A673 (cell line): ENCODE measurements at places on chromosomes 1 and 21.

DNA sequence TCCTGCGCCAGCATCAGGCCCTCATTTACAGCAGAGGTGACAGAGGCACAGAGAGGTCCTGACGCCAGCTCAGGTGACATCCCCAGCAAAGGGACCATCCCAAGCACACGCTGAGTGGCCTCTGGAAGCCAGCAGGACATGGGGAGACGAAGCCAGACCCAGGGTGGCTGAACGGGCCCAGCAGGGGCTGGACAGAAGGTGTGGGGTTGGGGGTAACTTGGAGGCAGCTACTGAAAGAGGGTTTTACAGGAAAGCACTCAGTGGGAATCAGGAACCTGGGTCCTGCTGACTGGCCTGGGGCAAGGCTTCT lies 1.6 kb upstream of the ARHGEF16 start:
- no peak overlapping the region for H3K27ac ChIP-seq
- H3K27me3 ChIP-seq = peaks cover 2% of the 10 kb centered on the region
- no peak for DNase-seq
- peaks cover 17% of the 10 kb centered on the region for H3K4me1 ChIP-seq
- no peak overlapping the region for H3K4me3 ChIP-seq

- no peak for DNase-seq
- no peak overlapping the region for H3K4me3 ChIP-seq
- H3K27me3 ChIP-seq = peaks cover 6% of the 10 kb centered on the region
- no peak overlapping the region for H3K27ac ChIP-seq
These were observed 261.7 kb downstream of the NPHP4 start for GRCh38 chr1:5730272-5731109.

- H3K4me3 ChIP-seq = no peak overlapping the region
- no peaks in the 10 kb centered on the region for H3K27me3 ChIP-seq
- no peaks in the 10 kb centered on the region for H3K36me3 ChIP-seq
- DNase-seq = no peak
These were observed 45.8 kb downstream of the TFF3 start for GRCh38 chr21:42269386-42269785.

DNA sequence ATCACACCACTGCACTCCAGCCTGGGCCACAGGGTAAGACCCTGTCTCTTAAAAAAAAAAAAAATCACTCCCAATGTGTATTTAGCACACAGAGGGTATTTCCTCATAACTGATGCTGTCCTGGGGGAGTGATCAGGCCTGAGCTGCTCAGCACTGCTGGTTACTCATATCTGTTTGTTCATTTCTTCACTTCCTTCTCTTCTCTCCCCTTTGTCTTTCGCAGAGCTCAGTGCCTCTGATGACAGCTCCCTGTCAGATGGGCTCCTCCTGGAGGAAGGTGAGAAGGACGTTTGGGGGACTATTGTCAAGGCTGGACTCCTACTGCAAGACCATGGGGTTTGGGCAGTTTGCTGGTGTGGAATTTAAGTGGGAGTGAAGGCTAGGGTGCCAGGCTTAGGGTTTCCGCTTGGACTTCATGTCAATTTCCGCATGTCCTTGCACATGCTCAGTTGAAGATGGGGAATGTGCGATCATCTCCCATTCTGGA lies 13.0 kb downstream of the INAVA start:
- no peak overlapping the region for H3K4me3 ChIP-seq
- no peaks in the 10 kb centered on the region for H3K4me1 ChIP-seq
- no peak overlapping the region for H3K27ac ChIP-seq
- H3K36me3 ChIP-seq = no peaks in the 10 kb centered on the region
- no peak for DNase-seq

GRCh38 chr1:234750922-234751627 lies 141.1 kb upstream of the IRF2BP2 start:
- no peaks in the 10 kb centered on the region for H3K27me3 ChIP-seq
- no peak for DNase-seq

- H3K36me3 ChIP-seq = no peaks in the 10 kb centered on the region
- no peak overlapping the region for H3K4me3 ChIP-seq
- H3K4me1 ChIP-seq = no peaks in the 10 kb centered on the region
- no peak overlapping the region for H3K27ac ChIP-seq
- no peak for DNase-seq
These were observed 241.8 kb upstream of the IRF2BP2 start for GRCh38 chr1:234851450-234852438.

- H3K4me3 ChIP-seq = no peak overlapping the region
- no peaks in the 10 kb centered on the region for H3K27me3 ChIP-seq
- H3K4me1 ChIP-seq = peaks cover 9% of the 10 kb centered on the region
- H3K27ac ChIP-seq = no peak overlapping the region
- no peaks in the 10 kb centered on the region for H3K36me3 ChIP-seq
- DNase-seq = no peak
These were observed 149.2 kb upstream of the KCNK2 start for GRCh38 chr1:214933375-214933774.

DNA sequence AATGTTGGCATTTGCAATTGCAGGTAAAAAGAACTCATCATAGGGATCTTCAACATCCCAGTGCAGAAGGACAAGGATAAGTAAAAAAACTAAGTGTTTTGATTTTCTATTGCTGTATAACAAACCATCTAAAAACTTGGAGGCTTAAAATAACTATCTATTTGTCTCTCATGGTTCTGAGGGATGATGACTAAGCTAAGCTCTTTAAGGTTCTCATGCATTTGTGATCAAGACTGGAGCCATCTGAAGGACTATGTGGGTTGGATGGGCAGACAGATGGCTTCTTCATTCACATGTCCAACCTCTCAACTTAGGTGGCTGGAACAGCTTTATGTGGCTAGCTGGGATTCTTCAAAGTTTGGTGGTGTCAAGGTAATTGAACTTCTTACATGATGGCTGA lies 51.5 kb downstream of the RPL5 start:
- DNase-seq = peak; percentile 31
- H3K27me3 ChIP-seq = no peaks in the 10 kb centered on the region
- peak overlapping the region; percentile 58 for H3K27ac ChIP-seq
- peaks cover 21% of the 10 kb centered on the region for H3K4me1 ChIP-seq
- H3K4me3 ChIP-seq = no peak overlapping the region

DNA sequence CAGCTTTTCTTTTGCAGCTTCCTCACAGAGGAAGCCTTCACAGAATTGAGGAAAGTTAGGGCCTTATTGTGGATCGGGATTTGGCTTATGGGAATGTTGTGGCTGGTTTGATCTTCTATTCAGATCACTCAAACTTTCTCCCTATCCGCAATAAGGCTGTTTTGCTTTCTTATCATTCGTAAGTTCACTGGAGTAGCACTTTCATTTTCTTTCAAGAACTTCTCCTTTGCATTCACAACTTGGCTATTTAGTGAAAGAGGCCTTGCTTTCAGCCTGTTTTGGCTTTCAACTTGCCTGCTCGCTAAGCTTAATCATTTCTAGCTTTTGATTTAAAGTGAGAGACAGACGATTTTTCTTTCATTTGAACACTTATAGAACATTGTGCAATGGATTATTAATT lies 181.9 kb upstream of the B3GALT2 start:
- H3K36me3 ChIP-seq = no peaks in the 10 kb centered on the region
- DNase-seq = no peak
- H3K4me3 ChIP-seq = no peak overlapping the region
- no peaks in the 10 kb centered on the region for H3K27me3 ChIP-seq
- no peak overlapping the region for H3K27ac ChIP-seq

- no peak overlapping the region for H3K27ac ChIP-seq
- no peaks in the 10 kb centered on the region for H3K27me3 ChIP-seq
These were observed 153.3 kb downstream of the NR5A2 start for GRCh38 chr1:200180821-200181220.

GRCh38 chr1:67729872-67730271 lies 44.9 kb downstream of the GADD45A start:
- DNase-seq = no peak
- no peak overlapping the region for H3K27ac ChIP-seq
- H3K4me1 ChIP-seq = peaks cover 35% of the 10 kb centered on the region

DNA sequence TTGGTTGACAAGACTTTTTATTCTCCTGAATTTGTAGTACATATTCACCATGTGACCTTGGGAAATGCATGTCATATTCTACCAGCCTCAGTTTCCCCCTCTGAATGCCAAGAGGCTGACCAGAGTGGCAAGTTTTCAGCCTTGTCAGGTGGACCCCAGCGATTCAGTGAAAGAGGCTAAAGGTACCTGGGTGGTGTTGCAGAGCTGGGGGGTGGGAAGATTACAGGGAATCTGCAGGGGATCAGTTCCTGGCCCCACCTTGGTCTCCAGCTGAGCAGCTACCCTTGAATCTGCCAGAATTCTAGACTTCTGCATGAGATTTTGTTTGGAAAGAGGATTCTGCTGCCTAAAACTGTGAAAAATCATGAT lies 27.9 kb upstream of the KCNA2 start:
- no peak for DNase-seq
- H3K27me3 ChIP-seq = no peaks in the 10 kb centered on the region
- H3K27ac ChIP-seq = no peak overlapping the region
- H3K4me3 ChIP-seq = no peak overlapping the region

DNA sequence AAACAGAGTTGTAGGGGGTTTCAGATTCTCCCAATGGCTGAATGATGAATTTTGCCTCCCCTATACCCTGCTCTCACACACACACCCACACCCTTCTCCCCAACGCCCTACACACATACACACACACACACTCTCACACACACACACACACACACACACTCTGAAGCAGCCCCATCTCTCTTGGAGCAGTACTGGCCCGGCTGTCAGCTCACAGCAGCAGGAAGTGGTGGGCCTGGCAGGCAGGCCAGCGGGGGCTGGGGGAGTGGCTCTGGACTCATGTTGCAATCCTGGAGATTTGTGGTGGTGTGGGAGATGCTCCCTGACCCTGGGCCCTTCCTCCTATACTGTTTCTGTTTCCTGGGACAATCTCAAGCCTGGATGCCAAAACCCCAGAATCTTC lies 2.2 kb downstream of the IKBKE start:
- no peak overlapping the region for H3K4me3 ChIP-seq
- no peaks in the 10 kb centered on the region for H3K36me3 ChIP-seq
- peak; percentile 52 for DNase-seq
- no peak overlapping the region for H3K27ac ChIP-seq
- peaks cover 33% of the 10 kb centered on the region for H3K4me1 ChIP-seq

DNA sequence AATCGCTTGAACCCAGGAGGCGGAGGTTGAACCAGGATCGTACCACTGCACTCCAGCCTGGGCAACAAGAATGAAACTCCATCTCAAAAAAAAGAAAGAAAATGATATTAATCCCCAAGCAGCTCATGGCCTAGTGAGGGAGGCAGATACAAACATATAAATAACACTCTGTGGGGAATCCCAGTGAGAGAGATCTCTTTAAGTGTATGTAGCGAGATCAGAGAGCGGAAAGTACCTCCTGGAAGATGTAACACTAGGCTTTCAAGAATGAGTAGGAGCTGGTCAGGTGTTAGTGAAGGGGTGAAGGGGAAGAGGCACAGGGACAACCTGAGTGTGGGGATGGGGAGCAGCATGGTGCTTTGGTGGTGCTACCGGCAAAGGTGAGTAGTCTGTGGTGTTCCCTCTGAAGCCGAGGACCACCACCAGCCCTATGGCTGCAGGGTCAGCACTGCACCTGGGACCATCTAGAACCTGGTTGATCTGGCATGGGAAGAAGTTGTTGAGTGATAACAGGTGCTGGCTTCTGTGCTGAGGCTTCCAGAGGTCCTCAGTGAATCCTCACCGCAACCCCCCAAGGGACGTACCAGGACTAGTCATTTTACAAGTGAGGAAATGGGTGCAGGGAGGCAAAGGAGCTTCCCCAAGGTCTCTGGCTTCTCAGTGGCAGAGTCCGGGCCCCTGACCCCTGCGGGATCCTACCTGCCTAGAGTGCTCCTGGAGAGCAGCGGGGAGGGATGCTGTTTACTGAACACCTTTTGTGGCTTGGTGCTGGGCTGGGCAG lies 367.6 kb upstream of the VAMP3 start:
- H3K36me3 ChIP-seq = no peaks in the 10 kb centered on the region
- DNase-seq = no peak
- no peaks in the 10 kb centered on the region for H3K27me3 ChIP-seq
- no peak overlapping the region for H3K27ac ChIP-seq
- H3K4me3 ChIP-seq = no peak overlapping the region

GRCh38 chr21:29453511-29453910 lies 154.8 kb downstream of the BACH1 start:
- no peak for DNase-seq
- no peaks in the 10 kb centered on the region for H3K36me3 ChIP-seq
- no peaks in the 10 kb centered on the region for H3K4me1 ChIP-seq

DNA sequence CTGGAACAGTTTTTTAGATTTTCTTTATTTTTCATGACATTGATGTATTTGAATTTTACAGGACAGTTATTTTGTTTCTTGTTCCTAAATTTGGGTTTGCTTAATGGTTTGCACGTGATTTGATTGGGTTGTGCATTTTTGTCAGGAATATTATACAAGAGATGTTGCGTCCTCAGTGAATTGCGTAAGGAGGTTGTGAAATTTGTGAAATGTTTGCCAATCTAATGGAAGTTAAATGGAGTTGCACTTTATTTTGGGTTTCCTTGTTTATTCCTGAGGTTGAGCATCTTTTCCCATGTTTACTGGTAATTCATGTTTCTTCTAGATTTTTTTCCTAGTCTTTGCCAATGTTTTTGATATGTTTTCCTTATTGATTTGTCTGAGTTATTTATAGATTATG lies 19.9 kb downstream of the ZNF648 start:
- no peaks in the 10 kb centered on the region for H3K4me1 ChIP-seq
- no peak overlapping the region for H3K4me3 ChIP-seq
- DNase-seq = no peak
- H3K27me3 ChIP-seq = no peaks in the 10 kb centered on the region
- no peak overlapping the region for H3K27ac ChIP-seq
- H3K36me3 ChIP-seq = no peaks in the 10 kb centered on the region

DNA sequence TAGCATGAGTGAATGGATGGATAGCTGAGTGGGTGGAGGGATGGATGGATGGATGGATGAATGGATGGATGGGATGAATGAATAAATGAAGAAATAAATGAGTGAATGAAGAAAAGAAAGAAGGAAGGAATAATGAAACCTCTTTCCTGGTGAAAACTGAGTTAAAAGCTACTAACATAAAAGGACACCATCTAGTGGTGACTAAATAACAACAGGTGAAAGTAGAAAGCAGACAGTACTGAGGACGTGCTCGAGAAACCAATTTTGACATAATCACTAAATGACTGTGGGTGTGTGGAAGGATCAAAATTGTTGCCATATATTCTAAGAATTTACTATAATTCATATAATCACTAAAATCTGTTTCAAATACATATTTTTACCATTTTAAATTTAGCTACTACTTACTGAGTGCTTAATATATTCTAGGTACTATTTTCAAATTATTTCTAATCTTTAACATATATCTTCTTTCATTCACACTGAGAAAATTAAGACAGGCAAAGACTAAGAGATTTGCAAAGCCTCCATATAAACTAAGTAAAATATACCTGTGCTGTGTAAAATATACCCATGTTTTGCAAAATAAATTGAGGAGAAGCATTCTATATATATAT lies 522.9 kb downstream of the LRRIQ3 start:
- no peak overlapping the region for H3K4me3 ChIP-seq
- H3K27ac ChIP-seq = no peak overlapping the region
- no peaks in the 10 kb centered on the region for H3K27me3 ChIP-seq
- no peaks in the 10 kb centered on the region for H3K36me3 ChIP-seq
